ENCODE measurements at places on chromosomes 3 and 15.

GRCh38 chr3:11093823-11094340 is 60.4 kb upstream of the HRH1 start:
- no peak for DNase-seq

- DNase-seq: no peak
Measured at GRCh38 chr3:110101361-110101760, 764.0 kb upstream of the DPPA4 start.

DNA sequence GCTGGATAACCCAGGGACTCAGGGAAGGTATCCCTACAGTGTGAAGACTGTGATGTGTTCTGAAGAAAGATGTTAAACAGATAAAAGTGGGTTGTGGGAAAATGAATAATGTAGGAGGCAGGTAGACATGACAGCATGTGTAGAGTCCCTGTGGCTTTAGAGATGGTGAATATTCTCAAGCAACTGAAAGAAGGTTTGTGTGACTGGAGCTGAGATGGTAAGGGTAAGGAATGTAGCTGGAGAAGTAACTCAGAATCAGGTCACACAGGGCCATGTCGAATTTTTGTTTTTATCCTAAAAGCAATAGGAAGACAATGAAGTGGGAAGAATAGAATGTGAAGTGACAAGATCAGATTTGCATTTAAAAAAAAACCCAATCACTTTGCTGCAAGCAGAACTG is 53.7 kb upstream of the TRPC1 start:
- no peak for DNase-seq

- DNase-seq: no peak
Measured at GRCh38 chr3:185387646-185388045, 24.7 kb downstream of the MAP3K13 start.

DNA sequence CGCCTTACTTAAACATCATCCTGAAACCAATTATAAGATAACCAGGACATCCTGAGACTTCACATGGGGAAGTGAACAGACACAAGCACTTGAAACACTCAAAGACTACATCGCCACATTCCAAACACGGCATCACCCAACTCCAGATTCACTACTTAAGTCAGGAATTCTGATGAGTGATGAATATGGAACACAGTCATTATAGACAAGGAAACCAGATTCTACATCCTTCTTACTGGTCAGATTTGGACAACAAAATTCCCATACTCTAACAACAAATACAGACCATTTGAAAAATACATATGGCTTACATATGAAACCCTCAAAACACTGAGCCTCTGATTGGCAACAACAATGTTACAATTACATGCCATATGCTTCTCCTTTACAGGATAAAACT is 13.1 kb upstream of the RBSN start:
- DNase-seq: no peak

- DNase-seq: no peak
Measured at GRCh38 chr3:196486263-196486662, 17.3 kb downstream of the RNF168 start.

DNA sequence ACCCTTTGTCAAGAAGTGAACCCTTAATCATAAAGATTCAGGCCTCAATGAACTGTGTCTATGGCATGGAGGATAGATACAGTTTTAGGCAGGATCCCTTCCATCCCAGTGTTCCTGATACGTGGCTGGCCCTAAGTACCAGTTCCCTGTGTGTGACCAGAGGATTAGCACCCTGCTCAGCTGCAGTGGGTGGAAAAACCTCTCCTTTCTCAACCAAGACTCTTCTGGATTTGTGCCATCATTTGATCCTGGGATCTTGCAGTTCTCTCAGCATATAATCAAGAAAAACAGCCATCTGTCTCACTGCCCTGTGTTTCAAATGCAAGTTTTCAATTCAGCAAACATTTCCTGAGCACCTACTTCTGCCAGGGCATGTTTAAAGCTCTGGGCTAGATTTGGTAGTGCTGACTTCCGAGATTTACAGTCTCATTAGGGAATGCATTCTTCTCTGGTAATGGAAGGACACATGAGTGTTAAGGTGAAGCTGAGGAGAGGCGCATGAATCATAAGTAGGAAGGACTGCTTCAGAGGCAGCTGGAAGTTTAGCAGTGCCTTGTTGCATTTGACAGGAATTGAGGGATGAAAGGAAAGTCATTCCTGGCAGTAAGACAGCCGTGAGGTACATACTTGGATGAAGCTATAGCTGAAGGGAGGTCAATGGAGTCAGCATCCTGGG is 388.3 kb downstream of the MFSD1 start:
- DNase-seq: no peak

DNA sequence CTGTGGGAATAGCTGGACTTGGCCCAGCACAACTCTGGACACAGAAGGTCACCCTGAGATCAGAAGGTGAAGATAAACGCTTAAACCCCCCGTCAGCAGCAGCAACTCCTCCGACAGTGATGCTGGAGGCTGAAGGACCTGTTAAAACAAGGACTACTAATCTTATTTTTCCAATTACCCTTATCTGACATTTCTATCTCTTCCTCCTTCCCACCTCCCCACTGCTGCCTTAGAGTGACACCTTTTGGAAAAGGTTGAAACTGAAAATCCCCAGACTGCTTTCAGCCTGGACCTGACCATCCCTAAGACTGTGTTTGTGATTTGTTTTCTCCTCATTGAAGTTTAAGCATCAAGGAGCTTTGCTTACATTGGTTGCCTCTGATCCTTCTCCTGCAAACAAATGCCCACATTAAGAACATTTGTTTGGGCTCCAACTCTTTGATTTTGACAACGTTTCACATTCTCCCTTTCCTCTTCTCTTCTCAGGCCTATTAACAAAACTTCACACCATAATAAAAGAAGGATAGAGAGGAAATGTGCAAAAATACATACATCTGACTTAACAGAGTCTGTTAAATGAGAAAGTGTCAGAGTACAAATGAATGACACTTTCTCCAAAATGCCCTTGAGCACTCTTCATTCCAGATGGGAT is 410.6 kb upstream of the WNT5A start:
- no peak for DNase-seq

DNA sequence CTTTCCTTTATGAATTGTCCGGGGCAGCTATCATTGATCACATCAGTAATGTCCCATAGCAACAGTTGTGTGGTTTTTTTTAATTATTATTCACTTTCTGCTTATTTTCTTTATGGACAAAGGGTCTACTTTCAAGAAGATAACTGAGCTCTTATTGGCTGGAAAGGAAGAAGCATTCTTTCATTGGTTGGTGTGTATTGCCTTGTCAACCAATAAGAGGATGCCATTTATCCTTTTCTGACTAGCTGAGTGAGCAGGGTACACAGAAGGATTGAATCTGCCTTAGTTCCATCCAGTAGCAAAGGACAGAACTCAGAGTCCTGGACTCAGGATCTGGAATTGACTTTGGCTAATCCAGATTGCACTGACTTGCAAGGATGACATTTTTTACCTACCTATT is 13.2 kb upstream of the AEN start:
- DNase-seq: no peak

DNA sequence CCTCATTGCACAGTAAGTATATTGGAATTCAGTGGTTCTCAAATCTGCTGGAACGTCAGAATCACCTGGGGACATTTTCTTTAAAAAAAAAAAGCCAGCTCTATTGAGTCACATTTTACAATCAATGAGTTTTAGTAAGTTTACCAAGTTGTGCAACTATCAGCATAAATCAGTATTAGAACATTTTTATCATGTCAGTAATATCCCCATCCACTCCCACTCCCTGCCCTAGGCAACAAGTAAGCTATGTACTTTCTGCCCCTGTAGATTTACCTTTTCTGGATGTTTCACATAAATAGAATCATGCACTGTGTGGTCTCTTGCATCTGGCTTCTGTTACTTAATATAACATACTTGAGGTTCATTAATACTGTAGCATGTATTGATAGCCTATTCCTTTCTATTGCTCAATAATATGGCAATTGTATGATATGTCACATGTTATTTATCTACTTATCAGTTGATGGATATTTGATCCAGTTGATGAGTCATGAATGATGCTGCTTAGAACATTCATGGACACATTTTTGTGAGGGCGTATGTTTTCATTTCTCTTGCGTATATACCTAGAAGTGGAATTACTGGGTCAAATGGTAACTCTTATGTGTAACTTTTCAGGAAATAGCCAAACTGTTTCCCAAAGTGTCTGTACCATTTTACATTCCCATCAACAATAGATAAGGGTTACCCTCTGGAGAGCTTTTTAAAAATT is 180.5 kb downstream of the THSD4 start:
- DNase-seq: no peak

DNA sequence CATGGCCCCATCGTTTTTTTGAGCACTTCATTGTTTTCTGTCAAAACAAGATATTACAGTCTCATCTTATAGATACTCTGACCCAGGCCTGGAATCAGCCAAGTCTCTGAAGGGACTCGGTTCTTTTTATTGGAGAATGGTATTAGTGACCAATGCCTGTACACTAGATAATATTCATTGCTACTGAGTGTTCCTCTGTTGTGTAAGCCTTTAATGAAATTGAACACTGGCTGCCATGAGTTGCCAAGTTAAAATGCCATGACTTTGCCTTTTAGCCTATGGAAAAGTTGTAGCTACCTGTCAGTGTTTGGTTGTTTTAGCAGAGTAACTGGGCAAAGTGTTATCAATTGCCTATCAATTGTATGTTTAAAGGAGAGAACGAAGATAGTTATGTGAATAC is 134.0 kb downstream of the AKAP13 start:
- DNase-seq: no peak

GRCh38 chr3:46349484-46350261 is 4.2 kb upstream of the CCR2 start:
- no peak for DNase-seq

DNA sequence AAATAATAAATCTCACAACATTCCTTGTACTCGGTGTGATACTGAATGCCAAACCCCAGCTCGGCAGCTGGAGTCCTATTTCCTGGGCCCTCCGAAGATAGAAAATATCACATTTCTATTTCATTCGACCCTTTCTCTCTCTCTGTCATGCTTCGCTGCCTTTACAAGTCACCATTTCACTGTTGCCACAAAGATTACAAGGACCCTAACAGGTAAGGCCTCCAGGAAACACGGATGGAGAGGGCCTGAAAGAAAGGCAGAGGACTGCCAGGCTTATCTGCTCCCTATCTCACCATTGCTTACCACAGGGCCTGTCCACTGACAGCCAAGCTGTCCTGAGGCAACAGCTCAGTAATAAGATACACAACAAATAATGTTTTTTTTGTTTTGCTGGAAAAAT is 376.5 kb downstream of the MECOM start:
- no peak for DNase-seq

GRCh38 chr3:175430983-175431773 is 572.0 kb downstream of the NAALADL2 start:
- DNase-seq: no peak

DNA sequence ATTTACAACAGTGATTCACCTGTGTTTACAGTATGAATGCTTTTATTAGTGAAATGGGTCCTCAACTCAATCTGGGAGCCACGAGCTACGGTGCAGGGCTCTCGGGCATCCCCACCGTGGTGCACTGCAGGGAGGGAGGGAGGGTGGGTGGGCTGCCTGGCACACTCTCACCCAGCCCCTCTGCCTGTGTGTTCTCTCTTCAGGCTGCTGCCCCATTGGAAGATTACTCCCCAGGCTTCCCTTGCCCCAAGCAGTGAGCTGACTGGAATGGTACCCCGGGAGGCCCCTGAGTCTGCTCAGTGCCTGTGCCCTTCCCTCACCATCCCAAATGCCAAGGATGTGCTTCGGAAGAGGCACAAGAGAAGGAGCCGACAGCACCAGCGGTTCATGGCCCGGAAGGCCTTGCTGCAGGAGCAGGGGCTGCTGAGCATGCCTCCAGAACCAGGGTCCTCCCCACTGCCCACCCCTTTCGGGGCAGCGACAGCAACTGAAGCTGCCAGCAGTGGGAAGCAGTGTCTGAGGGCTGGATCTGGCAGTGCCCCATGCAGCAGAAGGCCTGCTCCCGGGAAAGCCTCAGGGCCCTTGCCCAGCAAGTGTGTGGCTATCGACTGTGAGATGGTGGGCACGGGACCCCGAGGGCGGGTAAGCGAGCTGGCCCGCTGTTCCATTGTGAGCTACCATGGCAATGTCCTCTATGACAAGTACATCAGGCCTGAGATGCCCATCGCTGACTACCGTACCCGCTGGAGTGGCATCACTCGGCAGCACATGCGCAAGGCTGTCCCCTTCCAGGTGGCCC is 5.0 kb downstream of the AEN start:
- no peak for DNase-seq

DNA sequence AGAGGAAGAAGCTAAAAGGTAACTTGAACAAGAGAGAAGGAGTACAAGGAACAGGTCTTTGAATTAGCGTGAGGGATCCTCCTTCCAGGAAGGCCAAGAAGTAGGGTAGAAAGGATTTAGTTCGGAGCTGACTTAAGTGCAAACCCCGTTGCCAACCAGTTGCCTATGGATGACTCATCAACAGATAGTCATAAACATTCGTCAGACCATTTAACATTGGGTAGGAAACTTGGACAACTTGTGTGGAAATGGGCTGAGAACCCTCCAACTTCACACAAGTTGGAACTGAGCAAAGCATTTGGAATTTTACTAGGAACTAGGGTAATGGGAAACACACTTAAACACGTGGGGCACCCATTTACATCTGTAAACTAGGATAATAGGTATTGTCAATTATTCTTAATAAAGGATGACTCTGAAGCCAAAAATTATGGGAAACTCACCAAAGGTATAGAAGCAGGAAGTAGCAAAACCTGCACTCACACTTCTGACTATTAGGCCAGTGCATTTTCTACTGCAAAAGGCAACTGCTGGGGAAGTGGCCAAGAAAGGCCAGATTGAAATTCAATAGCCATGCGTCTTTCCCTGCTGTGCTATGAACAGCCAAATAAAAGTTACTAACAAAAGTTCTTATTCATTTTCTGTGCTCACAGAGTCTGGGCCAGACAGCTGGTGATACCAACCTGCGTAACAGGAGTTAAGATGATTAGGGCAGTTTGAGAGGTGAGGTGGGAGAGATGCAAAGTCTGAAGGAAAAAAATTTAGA is 174.5 kb upstream of the TMC3 start:
- no peak for DNase-seq

DNA sequence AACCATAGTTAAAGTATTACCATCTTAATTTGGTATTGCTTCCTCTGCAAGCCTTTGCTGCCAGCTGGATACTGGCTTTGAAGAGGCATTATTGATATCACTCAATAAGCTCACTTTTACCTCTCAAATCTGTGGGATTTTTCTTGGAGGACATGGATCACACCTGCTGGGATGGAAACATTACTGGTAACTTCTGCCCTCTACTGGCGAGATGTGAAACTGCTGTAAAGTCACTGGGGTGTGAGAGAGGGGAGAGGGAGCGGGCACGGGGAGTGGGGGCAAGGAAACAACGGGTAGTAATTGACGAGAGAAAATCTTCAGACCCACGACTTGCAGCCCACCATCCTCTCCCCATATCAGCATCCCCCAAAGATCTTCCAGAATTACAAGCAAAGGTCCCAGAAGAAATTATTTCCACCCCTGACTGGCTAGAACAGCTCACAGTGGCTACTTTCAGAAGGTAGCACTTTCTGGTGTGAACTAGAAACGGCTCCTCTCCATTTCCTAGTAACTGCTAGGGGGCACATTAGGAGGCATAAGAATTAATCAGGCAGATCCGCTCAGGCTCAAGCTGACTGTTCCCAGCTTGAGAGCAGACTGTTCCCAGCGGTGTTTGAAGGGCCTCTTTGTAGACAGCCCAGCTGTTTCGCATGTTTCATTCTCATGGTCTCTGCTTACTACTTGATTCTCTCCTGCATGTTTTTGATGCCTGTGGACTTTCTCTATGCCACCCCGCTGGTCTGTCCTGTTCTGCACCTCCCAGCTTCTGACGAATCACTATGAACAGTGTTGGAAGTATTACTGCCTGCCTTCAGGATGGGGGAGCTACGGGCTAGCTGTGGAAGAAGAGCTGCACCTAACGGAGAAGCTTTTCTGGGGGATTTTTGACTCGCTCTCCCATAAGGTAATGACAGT is 230.4 kb upstream of the CHRM5 start:
- DNase-seq: no peak

All from stimulated activated CD8-positive, alpha-beta memory T cell treated with anti-CD3 and anti-CD28 coated beads, Interleukin-4, amount 100 ng/mL, for 4 hours (primary cell).